Daoy (cell line): ENCODE measurements at places on chromosomes 3 and 15. TPM values are rescaled to one million over a fixed set of nuclear protein-coding genes. Genes with fewer than 3 reads are reported as not detected.

GRCh38 chr3:84961011-84961410 lies 2.2 kb downstream of the CADM2 start:
- no peak for DNase-seq

- DNase-seq = no peak
Observed at GRCh38 chr3:31241533-31241932, 291.2 kb upstream of the STT3B start.

- DNase-seq = peak; percentile 27
Observed at GRCh38 chr3:40179016-40179415, 130.5 kb upstream of the EIF1B start.

DNA sequence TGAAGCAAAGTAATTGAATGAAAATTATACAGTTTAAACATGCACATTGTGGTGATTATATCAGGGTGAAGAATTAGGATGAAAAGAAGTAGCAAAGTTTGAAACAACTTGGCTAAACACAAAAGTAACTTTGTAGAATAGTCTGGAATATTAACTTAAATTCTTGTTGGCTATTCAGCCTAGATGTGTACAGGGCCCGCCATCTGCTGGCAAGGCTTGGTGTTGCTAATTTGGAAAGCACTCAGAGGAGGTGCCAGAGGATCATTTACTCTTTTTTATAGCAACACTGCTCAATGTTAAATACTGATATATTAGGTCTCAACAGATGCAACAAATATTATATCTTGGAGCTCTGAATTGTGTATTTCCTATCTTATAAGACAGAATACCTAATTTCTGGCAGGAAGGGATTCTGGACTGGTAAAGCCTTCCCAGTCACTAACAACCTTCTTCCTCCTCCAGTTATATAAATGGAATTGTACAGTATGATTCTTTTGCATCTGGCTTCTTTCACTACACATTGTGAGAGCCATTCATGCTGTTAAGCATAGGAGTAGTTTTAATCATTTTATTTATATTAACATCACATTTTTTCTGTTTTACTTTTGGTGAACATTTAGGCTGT lies 36.1 kb downstream of the TTC23 start:
- DNase-seq = peak; percentile 67

- DNase-seq = no peak
Observed at GRCh38 chr15:29962407-29962806, 120.3 kb upstream of the GOLGA8J start.

- no peak for DNase-seq
Observed at GRCh38 chr3:195133013-195133412, 137.9 kb downstream of the XXYLT1 start.

DNA sequence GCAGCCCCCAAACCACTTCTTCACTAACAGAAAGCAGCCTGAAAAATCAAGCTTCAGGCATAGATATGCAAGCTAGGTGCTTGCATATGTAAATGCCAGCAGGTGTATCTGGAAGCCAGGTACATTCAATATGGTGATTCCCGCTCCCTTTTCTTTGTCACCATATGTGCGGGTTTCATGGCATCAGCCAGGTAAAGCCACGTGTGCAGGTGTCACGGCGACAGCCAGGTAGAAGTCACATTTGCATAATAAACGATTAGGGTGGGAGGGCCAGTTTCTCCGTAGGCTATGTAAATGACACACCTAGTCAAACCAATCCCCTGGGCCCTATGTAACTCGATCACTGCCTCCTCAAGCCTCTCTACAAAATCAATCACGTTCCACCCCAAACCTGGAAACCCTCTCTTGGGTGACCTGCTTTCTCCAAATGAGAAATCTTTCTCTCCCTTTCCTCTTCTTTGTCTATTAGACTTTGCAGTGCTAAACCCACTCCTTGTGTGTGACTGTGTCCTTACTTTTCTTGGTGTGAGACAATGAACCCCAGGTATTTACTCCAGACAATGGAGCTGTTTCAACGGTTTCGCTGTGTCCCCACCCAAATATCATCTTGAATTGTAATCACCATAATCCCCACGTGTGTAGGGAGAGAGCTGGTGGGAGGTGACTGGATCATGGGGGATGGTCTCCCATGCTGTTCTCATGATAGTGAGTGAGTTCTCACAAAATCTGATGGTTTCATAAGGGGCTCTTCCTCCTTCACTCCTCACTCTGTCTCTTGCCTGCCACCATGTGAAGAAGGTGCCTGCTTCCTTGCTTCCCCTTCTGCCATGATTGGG lies 44.6 kb downstream of the ONECUT1 start:
- no peak for DNase-seq

DNA sequence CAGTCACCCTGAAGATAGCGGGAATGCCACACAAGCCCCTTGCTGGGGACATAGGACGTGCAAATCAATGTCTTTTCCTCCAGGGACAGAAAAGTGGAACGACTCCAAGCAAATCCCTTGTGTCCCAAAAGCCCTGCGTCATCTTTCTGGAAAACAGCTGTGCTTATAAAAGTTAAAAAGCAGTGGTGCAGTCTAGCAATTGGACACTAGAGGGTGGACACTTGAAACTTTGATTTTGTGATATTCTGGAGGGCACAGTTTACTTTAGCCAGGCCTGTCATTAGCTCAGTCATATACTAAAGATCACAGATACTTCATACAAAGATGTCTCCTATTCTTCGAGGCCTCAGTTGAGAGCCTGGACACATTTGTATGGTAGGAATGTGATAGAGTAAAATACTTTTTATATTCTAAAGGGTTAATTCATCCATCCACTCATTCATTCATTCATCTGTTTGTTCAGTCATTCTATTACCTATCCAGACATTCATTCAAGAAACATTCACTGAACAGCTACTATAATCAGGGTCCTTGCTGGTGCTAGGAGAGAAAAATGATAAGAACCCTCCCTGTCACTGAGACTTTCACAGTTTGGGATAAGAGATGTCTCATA lies 63.8 kb upstream of the ANKRD34C start:
- no peak for DNase-seq

- no peak for DNase-seq
Observed at GRCh38 chr3:145882436-145882835, 278.5 kb downstream of the PLOD2 start.

DNA sequence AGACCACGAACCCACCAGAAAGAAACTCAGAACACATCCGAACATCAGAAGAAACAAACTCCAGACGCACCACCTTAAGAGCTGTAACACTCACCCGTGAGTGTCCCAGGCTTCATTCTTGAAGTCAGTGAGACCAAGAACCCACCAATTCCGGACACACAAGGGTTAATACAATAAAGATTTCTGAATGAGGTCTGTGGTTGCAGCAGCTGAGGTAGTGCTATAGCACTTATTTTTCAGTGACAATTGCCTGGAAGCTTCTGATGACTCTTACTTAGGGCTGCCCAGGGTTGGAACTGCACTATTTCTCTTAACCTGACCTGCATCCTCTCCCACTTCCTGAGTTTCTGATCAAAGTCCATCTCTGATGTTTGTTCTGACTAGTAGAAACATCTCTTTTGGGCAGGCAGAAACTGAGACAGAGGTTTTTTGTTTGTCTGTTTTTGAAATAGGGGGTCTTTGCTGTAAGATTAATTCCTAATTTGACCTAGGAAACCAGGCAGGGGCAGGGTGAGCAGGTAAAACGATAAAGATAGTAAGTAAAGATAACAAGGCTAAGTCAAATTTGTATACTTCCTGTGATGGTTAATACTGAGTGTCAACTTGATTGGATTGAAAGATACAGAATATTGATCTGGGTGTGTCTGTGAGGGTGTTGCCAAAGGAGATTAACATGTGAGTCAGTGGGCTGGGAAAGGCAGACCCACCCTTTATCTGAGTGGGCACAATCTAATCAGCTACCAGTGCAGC lies 169.1 kb downstream of the GAP43 start:
- peak; percentile 54 for DNase-seq

- no peak for DNase-seq
Observed at GRCh38 chr3:34102288-34102687, 303.9 kb downstream of the PDCD6IP start.

GRCh38 chr3:28130836-28131235 lies 110.6 kb upstream of the CMC1 start:
- DNase-seq = no peak

- DNase-seq = no peak
Observed at GRCh38 chr3:10484709-10485108, 20.7 kb downstream of the ATP2B2 start.

GRCh38 chr15:52097180-52097579 lies 15.4 kb downstream of the BCL2L10 start:
- no peak for DNase-seq

- no peak for DNase-seq
Observed at GRCh38 chr15:88690331-88690730, 51.5 kb downstream of the ISG20 start.

DNA sequence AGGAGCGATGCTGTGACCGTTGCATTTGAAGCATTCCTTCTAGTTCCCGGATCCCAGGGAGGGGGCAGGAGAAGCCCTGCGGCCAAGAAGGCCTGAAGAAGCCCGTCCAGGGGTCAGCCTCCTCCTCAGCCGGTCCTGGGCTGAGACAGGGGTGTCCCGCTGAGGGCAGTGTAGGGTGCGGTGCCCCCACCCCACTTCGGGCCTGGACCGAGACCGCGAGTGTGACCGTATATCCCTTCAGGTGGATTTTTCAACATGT lies 2.8 kb downstream of the OCA2 start:
- DNase-seq = no peak

DNA sequence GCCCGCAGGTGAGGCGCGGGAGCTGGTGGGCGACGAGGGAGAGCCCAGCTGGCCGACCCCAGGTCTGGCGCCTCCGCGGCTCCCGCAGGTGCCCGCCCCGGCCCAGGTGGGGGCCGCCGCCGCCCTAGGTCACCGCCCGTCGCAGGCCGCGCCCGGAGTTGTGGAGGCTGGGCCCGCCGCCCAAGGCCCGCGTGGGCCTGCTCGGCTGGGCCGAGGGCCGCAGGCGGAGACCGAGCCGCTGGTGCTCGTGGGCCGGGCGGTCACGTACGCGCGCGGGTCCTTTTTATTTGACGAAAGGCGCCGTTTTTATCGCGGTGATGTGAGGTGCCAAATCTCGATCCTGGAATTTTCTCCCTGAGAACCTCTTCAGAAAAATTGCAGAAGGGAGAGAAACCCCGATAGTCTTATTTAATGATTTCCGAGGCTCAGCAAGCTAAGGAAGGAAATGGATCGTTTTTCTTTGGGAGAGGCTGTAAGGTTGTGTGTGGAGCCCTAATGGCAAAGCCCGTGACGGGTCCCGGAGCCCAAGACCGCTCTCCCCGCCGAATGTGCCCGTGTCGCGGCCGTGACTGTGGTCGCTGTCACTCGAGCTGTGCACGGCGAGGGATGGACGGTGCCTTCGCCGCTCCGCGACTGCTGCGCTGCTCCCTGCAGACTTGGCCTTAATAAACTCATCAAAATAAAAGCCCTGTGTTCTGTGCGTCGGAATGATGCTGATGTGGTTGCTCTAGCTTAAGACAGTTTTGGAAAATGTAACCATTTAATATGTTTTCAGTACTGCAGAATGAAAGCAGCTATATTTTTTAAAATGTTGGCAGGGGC lies 612 bp downstream of the APPL1 start:
- DNase-seq = peak; percentile 19

- no peak for DNase-seq
Observed at GRCh38 chr3:15113471-15113870, 14.5 kb upstream of the RBSN start.

DNA sequence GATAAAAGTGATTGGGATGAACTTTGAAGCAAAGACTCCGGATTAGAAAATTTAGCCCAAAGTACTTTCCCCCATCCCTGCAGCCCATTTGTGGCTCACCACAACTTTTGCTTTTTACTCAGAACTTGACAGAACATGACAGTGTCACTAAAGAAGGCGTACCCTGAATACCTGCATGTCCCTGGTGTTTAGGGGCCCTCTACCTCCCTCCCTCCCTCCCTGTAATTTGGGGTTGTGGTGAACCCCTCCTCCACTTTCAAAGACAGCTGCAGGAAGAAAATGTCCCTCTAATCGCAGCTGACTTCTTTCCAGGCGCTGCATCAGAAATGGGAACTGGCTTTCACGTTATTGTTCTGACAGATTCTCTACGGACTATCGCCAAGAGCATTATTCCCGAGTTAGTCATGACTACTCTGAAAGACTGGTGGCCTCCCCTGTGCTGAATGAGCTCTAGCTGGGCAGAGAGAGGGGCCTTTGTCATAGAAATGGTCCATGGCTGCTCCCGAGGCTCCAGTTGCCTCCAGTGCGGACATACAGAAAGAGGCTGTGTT lies 93.2 kb upstream of the ARHGEF3 start:
- DNase-seq = peak; percentile 16

DNA sequence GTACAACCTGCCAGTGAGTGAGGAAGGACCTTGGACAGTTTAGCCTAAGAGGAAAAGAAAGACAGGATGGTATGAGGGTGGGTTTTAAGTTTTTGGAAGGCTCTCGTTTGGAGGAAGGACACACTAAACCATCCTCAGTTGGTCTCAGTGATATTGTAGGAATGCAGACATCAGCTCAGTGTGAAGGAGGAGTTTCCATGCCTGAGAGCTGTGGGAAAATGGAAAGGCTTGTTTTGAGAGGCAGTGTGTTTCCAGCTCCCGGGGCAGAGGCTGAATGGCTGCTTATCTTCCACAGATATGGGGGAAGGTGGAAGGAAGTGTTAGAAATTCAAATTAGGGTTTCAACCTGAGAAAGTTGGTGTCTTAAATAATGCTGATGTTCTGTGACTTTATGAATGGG lies 89.6 kb upstream of the MYZAP start:
- DNase-seq = no peak

- no peak for DNase-seq
Observed at GRCh38 chr3:105561876-105562275, 195.2 kb downstream of the ALCAM start.

- DNase-seq = no peak
Observed at GRCh38 chr15:100809151-100809550, 70.5 kb upstream of the ALDH1A3 start.

DNA sequence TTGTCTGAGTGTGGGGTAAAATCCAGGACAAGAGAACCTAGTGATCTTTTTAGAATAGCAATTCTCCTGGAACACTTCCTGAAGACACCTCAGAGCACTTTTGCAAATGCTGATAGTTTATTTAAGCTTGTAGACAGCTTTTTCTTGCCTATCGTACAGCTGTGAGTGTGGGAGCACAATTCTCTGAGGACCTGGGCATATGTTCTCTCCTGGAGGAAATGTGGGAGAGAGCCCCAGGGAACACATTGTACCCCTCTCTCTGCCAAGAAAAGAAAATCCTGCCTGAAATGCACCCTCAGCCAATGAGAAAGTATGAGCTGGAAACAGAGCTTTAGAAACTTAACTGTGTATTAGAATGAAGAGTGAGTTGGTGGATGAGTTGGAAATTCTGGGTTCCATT lies 308.3 kb upstream of the SEMA6D start:
- no peak for DNase-seq

DNA sequence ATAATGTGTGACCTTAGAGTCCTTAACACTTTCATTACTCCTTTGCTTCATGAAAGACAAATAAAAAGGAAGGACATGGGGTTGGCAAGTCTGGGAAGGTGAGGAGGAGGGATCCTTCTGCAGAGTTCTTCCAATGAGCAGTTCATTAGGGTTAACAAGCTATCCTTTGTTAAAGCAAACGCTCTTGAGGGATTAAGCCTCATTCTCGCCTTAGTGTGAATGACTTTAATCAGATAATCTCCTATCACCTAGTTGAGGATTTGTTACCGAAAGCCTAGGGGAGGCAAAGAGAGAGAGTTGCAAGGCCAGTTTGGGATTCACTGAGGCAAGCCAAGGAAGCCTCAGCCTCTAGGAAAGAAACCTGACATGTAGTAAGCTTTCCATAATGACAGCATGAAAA lies 7.4 kb upstream of the MBNL1 start:
- no peak for DNase-seq

The LNP1 gene
- total RNA-seq = 7.1 and 8.3 TPM in 2 replicates

The GOLGA8S gene
- not detected in 2 replicates for total RNA-seq

The FSD2 gene
- not detected in 2 replicates for total RNA-seq

The PTPN23 gene
- total RNA-seq = 10.8 and 15.1 TPM in 2 replicates

The TMEM207 gene
- total RNA-seq = not detected in 2 replicates

The MYL3 gene
- not detected in 2 replicates for total RNA-seq

The CYP1A1 gene
- total RNA-seq = 0.92 and 3.8 TPM in 2 replicates

The C3orf49 gene
- total RNA-seq = not detected in 2 replicates

The PEX5L gene
- total RNA-seq = 0.29 and 1.5 TPM in 2 replicates
